ENCODE measurements at places on chromosomes 5 and 9.
A peak's percentile ranks its signal among the peaks of the same experiment; 100 is the strongest.

- DNase-seq: no peak
Observed at GRCh38 chr9:115373000-115373709, 255.2 kb upstream of the TNC start.

DNA sequence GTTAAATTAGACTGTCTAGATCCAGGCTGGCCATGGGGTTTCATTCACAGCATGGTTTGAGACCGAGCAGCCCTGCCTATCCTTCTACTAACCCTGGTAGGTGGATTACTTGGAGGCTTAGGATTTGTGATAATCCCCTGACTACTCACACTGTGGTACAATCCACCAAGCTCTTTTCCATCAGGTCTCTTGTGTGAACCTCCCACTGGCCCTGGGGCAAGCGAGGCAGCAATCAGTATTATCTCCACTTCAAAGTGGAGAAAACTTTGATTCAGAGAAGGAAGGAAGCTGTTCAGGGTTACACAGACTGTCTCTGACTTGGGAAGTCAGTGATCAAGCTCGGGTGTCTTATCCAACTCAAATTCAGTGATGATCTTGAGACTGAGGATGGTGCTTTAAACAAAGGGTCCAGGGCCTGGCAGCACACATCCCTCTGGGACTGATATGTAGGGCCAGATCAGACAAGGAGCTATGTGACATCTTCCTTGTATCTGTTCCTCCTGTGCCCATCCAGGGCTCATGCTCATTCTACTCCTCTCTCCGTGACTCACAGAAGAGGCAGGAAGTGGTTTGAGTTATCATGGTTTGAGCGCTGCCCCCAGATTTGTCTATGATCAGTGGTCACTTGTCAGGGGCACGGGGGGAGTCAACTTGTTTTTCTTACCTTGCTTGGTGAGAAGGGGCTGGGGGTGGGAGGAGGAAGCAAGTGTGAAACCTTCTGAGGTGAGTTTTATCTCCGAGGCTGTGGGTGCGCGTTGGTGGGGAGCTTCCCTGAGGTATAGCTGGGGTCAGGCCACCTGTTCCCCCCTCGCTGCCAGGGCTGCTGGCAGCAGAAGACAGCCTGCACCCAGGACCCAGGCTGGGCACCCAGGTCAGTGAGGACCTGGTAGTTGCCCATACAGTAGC is 48.6 kb downstream of the RGS3 start:
- DNase-seq: peak; percentile 77

DNA sequence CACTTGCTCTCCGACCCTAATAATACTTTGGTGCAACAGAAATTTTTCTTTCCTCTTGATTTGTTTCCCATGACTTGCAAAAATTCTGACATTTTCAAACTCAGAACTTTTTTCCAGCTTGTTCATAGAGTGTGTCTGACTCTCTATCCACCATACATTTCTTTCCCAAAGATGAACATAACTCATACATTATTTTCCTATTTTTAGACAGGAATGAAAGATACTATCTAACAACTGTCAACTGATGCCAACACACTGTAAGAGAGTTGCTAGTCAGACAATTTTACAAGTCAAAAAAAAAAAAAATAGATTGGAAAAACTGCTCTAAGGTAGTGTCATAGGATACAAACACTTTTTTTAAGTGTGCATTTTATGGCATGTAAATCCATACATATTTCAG is 1001.0 kb upstream of the WWC1 start:
- no peak for DNase-seq

DNA sequence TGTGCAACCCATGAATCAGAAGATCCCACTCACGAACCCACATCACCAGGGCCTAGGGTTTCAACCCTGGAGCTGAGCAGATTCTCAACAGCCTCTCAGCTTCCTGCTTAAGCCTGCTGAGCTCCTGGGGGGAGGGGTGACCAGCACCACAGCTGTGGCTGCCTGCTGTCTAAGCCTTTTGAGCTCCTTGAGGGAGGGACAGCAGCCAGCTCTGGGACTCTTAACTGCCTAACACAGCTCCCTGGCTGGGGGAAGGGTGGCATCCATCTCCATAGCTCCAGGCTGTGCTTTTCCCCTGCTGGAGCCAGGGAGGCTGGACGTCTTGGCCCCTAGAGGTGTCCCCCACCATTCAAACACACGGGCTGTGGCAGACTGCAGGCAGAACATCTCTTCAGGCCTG is 250.3 kb downstream of the DMAC1 start:
- DNase-seq: no peak

GRCh38 chr5:1108865-1109174 is 3.0 kb downstream of the SLC12A7 start:
- no peak for DNase-seq

DNA sequence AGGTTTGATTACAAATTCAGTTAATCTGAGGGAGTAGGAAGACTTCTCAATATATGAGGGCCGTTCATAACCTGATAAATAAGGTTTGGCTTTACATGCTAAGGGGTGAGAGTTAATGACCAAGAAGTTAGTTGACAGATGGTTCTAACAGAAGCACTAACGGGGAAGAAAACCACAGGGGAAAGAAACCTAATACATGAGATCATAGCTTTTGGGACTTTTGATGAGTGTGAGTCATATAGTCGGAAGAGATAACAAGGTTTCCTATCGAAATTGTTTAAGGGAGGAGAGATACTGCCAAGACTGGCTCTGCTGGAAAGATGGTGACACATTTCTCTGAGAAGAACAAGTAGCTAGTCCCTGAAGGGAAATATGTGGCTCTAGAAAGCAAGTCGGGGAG is 140.1 kb downstream of the COX7C start:
- DNase-seq: no peak

- no peak for DNase-seq
Observed at GRCh38 chr5:142827934-142828576, 57.9 kb downstream of the ARHGAP26 start.

DNA sequence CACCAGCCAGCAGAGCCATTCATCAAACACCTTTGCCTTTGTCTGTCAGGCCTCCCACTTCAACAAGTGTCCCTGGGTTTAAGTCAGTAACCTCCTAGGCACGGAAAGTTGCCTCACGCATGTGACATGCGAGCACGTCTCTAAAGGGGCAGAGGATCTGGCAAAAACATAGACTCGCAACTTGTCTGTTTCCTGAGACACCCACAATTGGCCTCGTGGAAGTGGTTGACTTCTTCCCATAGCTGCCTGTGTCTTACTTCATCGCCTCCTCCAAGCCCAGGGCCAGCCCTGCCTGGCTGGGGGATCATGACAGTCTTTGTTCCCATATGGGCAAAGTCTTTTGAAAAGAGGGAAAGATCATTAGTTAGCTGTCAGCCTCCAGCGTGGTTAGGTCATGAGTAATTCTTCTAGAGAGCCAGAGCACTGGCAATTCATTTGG is 35.5 kb upstream of the GLRX start:
- no peak for DNase-seq

DNA sequence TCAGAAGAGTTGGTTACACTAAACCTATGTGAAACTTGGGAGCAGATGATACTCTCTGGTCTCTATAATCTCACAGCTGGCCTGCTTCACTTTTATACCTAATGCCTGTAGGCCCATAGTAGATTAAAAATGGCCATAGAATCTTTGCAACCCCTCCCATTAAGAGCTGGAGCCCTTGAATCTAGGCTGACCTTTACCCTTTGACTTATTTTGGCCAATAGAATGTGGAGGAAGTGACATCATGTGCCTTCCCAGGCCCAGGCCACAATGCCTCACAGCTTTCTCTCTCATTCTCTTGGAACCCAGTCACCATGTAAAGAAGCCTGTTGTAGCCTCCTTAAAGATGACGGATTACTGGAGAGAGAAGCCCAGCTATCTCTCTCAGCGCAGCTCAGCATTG is 251.0 kb downstream of the NR3C1 start:
- no peak for DNase-seq

DNA sequence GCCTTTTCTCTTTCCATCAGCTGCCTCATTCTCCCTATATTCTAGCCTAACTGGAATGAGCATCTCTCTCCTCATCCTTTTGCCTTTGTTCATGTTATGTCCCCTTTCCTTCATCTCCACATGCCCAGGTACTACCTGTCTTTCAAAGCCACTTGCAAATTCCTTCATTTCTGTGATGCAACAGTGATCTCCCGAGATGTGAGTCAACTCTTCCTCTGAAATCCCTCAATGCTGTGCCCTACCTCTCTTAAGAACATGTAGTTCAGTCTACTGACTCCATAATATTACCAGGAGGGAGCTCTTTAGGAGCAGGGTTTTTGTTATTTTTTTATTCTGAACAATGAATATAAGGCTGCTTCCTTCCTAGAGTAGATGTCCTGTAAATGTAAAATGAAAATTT is 91.6 kb downstream of the ZNF462 start:
- no peak for DNase-seq

DNA sequence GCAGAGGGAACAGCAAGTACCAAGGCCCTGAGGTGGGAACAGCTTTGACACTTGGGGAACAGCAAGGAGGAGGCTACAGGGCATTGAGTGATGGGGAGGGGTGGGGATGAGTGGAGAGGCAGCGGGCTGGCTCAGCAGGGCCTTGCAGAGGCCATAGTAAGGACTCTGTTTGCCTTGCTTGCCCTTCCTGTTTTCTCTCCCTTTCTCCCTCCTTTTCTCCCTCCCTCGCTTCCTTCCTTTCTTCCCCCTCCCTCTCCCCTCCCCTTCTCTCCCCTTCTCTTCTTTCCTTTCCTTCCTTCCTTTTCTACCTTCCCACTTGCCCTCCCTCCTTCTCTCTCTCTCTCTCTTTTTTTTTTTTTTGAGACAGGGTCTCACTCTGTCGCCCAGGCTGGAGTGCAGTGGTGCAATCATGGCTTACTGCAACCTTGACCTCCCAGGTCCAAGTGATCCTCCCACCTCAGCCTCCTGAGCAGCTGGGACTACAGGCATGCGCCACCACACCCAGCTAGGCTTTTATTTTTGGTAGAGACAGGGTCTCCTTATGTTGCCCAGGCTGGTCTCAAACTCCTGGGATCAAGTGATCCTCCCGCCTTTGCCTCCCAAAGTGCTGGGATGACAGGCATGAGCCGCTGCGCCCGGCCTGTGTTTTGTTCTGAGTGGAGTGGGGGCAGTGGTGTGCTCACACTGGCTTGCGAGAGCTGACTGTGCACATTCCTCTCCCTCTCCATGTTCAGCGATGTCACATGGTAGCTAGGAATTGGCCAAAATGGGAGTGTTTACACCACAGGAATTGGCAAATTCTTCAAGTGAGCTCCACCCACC is 17.1 kb downstream of the IER5L start:
- no peak for DNase-seq

DNA sequence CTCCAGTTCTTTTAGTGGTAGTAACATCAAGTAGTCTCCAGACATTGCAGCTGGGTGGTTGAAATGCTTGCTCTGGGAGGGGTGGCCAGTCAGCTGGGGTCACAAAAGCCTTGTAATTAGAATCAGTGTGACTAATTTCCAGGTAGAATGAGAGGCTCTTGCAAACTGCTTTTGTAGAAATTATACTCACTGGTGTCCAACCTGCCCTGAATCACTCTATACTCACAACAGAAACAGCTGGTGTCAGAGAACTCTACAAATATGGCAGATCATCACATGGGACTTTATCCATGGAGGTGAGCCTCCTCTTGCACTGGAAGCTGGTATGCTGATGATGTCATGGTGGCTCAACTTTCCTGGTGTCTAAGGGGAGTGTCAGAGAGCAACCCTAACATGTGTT is 71.3 kb downstream of the SH3TC2 start:
- DNase-seq: no peak

GRCh38 chr5:78508186-78508765 is 140.3 kb downstream of the LHFPL2 start:
- DNase-seq: no peak

DNA sequence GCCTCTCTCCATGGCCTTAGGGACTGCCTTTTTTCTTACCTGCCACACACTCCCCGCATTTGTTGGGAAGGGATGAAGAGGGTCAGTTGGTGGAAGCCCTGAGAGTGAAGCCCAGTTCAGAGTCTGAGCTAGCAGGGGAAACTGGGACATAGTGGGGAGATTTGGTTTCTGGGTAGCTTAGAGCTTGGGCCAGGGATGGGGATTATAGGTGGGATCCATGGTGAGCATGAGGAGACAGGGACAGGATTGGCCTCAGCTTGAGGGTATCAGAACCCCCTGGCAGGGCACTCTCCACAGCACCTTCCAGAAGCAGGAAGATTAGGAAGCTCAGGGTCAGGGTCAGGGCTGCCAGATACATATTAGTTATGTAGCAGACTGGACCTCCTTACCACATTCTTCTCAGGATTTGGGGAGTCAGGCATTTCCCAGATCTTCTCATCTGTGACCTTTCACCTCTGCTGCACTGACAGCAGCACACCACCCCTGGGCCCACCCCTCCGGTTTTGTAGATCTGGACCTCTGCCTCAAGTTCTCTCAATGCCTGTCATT is 17.9 kb downstream of the OR13J1 start:
- no peak for DNase-seq

- no peak for DNase-seq
Observed at GRCh38 chr9:86547571-86547970, 193.4 kb upstream of the TUT7 start.

DNA sequence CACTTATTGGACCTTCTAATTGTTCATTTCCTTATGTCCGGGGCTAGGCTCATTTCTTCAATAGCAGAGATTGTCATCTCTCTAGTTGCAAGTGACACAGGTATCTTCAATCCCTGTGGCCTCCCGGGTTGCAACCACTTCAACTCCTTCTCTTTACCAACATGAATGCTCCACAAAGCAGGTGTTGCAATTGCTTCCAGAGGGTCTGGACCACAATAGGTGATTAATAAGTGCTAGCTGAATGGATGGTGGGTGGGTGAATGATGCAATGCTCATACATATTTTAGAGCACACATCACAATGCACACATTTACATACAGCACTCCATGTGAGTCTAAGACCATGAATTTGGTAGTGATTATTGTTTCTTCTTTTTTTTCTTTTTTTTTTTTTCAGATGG is 2.6 kb downstream of the CEMIP2 start:
- no peak for DNase-seq

DNA sequence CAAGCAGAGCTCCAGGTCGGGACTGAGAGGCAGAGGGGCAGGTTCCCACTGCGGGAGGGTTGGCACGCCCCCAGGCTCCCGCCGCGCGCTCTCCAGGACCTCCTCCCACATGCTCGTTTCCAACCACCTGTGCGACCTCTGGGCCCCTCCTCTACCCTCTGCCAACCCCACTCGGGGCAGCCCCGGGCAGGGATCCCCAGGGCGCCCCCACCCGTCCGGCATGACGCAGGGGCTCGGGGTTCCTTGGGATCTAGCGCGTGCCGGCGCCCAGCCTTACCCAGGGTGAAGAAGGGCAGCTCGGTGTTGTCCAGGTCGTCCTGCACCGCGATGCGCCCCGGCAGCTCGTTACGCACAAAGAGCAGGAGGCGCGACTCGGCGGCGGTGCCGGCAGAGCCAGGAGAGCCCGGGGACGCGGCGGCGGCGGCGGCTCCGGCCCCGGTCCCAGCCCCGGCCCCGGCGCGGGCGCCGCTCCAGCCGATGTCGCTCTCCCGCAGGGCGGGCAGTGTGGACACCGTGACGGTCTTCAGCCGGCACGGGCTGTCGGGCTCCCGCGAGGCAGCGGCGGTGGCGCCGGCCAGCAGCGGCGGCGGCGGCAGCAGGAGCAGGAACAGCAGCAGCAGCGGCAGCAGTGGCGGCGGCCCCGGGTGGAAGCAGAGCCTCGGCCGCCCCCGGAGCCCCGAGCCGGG is 494 bp downstream of the ASTN2 start:
- no peak for DNase-seq
